Peyer's patch (tissue), 4 donors: ENCODE measurements at places on chromosomes 5 and 9. TPM values are rescaled to one million over a fixed set of nuclear protein-coding genes. Genes with fewer than 3 reads are reported as not detected.

The MAMDC4 gene
- 50.4 TPM for total RNA-seq

The HABP4 gene
- total RNA-seq: 4.6 TPM

The BTNL9 gene
- total RNA-seq: 9.0 TPM

The PLPP1 gene
- 60.2 TPM for total RNA-seq

The CDC37L1 gene
- total RNA-seq: 12.0 TPM

The FRMPD1 gene
- total RNA-seq: 0.40 TPM

The ELOVL7 gene
- 34.3 TPM for total RNA-seq

The CDX1 gene
- total RNA-seq: 390 TPM

The INSL6 gene
- not detected for total RNA-seq
